ENCODE measurements at places on chromosomes 13 and 19.
A peak's percentile ranks its signal among the peaks of the same experiment; 100 is the strongest.

DNA sequence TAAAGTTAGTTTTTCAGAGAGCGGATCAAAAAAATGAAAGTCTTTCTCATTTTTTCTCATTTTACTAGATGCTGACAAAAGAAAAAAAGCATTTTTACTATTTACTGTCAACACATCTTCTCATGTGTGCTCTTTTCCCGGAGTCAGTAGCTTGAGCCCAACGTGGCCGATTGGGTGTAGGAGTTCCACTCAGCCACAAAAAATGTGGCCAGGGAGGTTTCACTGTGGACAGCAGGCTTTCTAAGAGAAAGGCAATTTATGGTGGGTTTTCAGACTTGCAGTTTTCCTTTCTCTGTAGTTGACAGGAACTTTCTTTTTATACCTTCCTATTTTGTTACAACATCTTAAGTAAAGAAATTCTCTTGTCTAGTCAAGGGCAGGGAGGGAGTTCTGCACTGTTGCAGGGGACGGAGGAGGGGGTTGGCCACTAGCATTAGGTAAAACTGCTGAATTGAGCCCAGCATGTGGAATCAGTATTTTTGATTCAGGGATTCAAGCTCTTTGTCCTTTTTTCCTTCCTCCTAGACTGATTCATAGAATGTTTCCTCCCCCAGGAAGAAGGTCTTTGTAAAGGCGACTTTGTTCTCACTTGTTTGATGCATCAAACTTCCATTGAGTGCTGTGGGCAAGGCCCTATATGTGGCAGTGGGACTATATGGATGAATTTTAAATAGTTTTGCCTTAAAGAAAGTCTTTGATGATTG is 123.1 kb downstream of the B3GLCT start:
- DNase-seq, result no peak

DNA sequence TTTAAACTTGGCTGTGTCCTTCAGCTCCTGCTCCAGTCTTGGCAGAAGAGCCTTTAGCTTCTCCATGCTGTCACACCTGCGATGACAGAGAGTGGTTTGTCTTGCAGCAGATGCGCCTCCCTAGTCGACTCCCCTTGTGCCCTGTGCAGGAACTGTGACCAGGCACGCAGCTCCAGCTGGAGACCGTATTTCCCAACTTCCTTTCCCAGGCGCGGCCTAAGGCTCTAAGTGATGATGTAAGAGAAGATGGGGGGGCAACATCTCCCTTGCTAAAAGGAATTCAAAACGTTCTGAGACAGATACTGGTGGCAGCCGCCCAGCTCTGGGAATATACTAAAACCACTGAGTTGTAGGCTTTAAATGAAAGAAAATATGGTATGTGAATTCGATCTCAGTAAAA is 16.3 kb downstream of the DCUN1D2 start:
- DNase-seq, result no peak

DNA sequence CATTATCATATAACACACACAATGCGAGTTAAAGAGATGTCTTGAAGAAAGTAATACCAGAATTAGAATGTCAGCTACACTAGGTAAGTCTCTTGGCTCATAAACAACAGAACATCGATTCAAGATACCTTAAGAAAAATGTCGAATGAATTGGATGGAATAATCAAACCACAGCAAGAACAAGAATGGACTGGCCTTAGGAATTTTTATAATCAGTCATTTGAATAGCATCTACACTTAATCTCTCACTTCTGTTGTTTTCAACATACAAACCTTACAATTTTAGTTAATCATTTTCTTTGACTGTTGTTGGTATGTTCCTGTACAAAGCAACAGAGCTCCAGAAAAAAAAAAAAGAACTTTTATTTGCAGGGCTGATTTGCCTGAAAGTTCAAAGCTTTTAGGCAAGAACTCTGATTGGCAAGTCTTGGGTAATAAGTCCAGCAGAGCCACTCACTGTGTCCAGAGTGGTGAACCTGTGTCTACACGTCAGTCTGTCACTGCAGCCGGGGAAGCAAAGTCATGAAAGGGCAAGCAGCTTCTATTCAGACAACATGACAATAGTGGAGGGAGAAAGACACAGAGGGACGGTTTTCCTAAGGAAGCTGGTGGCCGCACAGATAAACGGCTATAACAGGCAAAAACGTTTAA is 1026.1 kb upstream of the MIR17HG start:
- no peak for DNase-seq

- no peak for DNase-seq
Measured at GRCh38 chr13:30584051-30584731, 33.5 kb upstream of the USPL1 start.

GRCh38 chr19:57537953-57538547 is 10.9 kb downstream of the ZNF549 start:
- DNase-seq, result no peak

DNA sequence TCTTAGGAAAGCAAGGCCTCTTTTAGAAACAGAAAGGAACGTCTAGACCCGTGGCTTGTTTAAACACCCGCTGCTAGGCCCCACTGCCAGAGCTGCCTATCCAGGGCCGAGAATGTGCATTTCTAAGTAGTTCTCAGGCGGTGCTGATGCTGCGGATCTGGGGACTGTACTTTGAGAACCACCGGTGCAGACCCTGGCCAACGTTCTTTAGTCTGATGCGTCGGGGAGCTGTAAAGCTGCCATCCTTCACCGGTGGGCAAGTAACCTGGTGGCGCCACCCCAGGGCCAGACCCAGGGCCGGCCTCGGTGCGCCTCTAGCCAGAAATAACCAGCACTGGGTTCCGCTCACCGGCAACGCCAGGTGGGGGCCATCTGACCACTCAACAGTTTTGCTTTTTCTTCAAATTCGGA is 47.1 kb downstream of the TGDS start:
- peak; percentile 25 for DNase-seq

DNA sequence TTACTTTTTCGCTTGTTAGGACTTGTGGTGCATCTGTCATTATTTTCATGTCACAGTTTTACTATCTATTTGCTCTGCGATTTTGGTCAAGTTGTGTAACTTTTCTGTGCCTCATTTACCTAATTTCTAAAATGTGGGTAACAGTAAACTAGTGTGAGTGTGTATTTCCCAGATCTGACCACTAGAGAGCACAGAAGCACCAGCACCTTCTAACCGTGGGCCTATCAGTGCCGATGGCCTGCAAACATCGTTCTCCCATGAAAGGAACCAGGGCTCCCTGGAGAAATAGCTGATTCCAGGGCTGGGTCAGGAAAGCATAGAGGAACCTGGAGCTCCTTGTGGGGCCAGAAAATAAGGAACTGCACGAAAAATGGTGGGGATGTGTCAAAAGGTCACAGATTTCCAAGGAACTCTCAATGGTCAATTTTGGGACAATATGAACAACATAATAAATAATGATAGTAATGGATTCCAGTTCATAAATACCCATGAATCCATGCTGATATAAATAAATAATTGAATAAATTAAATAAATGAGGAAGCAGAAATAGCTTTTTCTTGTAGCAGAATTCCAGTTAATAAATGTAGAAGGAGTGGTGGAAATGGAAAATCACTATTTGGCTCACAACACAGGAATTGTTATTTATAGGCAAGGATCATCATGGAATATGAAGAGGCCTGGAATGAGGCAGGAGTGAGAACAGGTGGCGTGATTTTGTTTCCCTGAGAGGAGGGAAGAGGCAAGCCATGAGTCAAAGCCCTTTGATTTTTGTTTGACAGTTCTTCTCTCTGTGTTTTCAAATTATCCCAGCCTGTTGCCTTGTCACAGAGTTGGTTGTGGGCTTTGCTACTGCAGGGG is 31.1 kb downstream of the CEACAM8 start:
- DNase-seq, result no peak

GRCh38 chr13:44912278-44913016 is 76.8 kb downstream of the NUFIP1 start:
- no peak for DNase-seq

DNA sequence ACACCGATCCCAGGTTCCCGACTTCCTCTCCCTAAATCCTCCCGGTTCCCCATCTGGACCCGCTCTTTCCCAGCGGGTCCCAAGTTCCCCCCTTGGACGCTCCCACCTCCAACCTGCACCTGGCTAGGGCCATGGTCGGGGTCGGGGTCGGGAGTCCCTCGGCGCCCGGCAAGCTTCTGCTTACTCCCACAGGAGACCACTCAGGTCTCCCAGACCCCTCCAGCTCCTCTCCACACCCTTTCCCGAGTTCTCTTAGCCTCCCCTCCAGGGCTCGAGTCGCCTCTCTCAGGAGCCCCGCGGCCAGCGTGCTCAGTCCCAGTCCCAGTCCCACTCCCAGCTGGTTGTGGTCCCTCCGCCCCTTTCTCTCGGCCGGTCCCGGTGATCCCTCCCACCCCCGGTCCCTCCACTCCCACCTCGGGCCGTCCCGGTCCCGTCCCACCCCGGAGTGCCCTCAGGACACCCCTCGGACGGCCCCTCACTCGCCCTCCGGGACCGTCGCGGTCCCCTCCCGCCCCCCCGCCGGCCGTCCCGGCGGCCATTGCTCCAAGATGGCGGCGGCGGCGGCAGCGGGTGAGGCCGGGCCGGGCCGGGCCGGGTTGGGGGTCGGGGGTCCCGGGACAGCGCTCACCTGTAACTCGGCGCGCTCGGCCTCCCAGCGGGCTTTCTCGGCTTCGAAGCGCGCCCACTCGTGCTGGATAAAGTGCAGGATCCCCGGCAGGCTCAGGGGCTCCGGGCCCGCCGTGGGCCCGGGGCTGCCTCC is at the start of gene FKRP:
TSS of gene FKRP (plus strand) at position 537 of the 760 bp plus-strand sequence. CDS start 9,394 bp downstream, outside the sequence.
- DNase-seq, result no peak

DNA sequence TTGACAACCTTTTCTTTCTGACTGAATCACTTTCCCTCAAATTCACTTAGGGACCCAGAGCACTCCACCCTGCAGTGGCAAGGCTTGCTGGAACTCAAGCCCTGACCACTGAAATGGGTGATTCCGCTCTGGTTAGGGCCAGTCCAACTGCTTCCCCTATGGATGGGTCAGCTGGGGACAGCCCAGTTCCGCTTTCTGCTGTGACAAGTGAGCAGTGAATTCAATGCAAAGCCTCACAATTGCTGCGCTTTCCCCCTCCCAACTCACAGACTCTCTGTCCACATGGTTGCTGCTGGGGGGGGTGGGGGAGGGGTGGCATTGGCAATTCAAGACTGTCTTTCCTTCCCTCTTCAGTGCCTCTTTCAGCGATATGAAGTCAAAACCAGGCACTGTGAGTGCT is 18.7 kb downstream of the CD70 start:
- DNase-seq, result no peak

DNA sequence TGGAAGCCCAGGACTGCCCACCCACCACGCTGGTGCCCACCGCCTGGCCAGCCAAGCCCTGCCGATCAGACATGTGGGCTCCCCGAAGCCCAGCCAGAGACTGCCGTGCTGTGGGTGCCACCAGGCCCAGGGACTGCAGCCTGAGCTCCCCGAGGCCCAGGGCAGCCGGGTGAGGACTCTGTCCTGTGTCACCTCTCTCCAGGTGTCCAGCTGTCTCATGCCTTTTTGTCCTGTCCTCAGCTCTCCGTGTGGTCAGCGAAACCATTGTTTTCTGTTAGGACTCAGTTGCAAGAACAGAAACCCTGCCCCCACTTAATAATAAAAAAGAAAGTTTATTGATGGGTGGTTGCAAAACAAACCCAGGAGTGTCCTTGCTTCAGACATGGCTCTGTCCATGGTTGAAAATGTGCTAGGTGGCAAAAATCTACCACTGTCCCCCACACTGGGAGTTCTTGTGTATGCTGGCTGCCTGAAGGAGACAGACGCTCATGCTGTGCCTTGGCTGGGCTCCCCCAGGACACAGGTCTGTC is 9.9 kb downstream of the PLEKHF1 start:
- no peak for DNase-seq

GRCh38 chr13:100674572-100674871 is at the start of gene TMTC4:
TSS of gene TMTC4 (minus strand) at chr13:100674795. CDS start at chr13:100670362, 4,433 bp downstream.
- no peak for DNase-seq

DNA sequence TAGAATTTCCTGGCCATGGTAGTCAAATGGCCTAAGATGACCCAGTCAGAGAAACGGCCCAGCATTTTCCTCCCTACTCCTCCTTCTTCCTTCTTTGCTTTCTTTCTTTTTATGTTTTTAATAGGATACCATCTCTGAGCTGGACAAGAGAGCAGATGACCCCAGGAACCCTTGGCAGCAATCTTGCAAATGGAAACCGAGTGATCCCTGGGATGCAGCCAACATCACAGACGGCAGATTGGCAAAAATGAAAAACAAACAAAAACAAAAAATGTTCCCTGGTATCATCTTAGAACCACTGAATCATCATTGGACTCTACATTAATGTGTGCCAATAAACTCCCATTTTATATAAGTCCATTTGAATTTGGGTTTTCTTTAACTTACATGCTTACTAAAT is 424.4 kb downstream of the FGF14 start:
- DNase-seq, result no peak

DNA sequence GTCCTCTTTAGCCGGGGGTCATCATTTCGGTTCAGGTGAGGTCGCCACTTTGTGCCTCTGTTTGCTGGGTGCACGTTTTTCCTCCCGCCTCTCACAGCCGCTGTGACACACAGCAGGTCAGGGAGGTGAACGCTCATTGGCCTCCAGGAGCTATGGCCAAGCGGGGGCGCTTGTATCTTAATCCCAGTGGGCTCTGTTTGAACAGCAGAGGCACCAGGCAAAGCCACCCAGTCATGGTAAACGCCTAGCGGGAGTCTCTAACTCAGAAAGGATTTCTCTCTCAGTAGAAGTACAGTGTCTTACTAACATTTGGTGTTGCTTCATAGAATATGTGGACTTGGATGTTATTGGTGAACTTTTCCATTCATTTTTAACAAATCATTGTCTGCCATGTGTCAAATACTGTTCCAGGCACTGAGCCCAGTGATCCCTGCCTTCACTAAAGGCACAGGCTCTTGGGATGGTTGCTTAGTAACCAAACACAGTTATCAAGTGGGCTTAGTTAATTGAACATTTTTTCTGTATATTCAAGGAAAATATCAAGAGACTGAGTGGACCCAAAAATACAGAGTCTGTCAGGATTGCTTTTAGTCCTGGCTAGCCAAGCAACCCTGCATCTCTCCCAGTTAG is 186.7 kb downstream of the STK24 start:
- DNase-seq, result no peak

GRCh38 chr13:37616131-37616530 is 17.6 kb upstream of the POSTN start:
- DNase-seq, result no peak

- no peak for DNase-seq
Measured at GRCh38 chr19:45817725-45818301, 2.7 kb upstream of the RSPH6A start.

DNA sequence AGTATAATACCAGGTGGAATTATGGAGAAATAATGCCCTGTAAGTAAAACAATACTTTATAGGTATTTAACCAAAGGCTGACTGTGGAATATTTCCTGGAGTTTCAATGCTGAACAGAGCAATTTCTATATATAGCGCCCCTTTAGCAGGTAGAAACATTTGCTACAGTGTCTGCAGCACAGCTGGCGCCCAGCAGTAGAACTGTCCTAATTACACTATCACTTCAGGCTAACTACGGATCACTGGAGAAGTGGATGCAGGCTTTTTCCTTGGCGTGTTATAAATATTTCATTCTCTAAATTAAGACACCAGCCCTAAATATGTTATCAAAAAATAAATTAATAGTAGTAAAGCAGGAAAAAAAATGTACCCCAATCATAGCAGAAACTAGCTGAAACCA is 3.1 kb downstream of the SHISA2 start:
- no peak for DNase-seq

GRCh38 chr19:40726279-40726678 is 9.4 kb downstream of the ITPKC start:
- DNase-seq, result no peak

Measured in iPS DF 6.9 (cell line).